ENCODE measurements at places on chromosomes 5 and 9.

DNA sequence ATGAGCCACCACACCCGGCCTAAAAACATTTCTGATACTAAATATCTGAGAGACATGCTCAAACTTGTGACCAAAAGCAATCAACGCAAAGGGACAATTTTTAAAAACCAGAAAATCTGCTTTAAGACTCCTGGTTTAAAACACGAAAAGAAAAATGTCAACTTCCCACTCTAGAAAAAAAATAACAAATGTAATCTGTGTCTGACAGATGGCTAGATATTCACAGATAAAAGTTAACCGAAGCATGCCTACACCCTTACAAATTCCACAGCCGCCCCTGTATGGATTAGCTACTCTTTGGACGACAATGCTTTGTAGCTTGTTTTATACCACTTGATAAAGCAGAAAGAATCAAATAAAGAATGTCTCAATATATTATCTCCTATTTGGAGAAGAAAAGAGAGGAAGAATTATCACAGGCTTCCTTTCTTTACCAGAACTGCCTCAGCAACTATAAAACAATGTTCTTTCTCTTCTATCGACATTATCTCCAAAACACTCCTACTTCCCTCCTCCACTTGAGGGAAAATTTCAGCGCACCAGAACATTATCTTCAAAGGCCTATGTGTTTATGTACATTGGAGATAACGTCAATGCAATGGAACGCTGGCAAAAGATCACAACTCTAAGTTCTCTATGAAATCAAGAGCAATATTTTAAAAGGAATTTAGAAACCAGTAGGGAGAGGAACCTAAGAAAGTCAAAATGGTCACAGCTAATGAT is 26.2 kb downstream of the CEMIP2 start:
- DNase-seq: no peak

DNA sequence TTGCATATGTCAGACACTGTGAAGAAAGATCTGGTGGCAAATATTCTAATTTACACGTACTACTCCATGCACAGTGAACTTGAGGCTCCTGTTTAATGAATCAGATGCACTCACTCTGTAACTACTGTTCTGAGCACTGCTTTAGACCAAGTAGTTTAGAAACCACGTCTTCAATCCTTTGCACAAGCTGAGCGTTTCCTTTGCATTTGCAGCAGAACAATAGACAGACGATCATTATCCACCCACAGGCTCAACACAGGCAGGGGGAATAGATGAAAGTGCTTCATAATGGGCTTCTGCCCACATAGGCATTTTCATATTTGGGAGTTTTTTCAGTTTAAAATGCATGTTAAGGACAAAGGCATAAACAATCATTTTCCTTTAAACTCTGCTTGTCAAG is 423.3 kb upstream of the ADAMTS16 start:
- no peak for DNase-seq

DNA sequence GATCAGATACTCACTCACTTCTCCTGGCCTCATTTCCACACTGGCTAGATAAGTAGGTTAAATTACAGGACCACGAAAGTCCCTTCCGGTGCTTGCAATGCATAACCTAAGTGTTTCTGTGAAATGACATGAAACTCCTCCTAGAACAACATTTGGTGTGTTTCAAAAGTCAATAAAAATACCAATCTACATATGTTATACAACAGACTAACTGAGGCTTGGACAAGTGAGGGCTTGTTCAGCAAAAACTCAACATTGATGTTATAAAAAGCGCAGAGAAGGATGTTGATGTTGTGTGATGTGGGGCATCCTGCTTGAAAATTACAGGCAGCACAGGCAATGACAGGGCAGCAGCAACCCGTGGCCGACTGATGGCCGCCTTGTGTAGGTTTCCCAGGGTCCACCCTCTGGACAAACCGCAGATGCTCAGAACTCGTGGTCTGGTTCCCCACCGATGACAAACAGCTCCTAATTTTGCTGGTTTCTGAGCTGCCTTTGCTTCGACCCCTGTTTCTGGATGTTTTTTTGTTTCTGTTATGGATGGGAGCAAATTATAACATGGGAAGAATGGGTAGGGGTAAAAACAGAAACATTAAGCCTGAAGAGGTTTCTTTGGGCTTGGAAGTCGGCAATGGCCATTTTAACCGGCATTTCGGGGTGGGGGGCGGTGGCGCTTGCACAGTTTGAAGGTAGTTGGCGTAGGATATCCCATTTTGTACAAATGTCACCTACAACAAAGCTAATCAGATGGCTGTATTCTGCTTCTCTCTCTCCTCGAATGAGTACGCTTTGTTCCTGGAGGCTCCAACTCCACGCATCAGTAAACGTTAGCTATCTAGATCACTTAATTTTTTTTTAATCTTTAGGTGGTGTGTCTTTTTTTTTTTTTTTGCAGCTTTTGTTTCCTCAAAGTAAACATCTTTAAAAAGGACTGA is 116.1 kb downstream of the PDZD2 start:
- no peak for DNase-seq

DNA sequence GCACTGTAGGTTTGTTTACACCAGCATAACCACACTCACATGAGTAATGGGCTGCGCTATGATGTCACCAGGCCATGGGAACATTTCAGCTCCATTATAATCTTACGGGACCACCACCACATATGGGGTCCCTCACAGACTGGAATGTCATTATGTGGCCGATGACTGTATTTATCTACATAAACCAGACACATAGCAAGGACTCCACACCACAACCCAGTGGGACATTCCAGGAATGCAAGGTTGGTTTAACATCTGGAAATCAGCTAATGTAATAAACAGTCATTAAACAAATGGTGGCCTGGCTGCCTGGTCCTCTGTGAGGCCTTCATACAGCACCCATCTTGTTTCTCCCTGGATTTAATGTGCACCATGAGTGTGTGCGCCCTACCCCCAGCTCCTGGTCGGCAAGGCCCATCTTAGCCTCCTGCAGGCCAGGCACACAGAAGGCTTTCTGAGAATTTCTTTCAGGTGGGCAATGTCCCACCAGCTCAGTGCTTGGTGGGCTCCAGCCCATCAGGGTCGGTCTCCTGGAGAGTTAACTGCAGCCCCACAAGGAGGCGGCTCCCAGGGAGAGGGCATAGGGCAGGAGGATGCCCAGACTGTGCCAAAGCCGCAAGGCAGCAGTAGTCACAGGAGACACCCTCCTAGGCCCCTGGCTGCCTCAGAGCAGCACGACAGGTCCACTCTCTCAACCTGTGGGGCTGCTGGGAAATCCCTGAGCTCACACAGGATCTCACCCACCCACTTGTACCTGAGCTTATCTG is 35.9 kb upstream of the SARDH start:
- DNase-seq: peak; percentile 1

GRCh38 chr5:78843436-78843835 is 141.7 kb downstream of the ARSB start:
- no peak for DNase-seq

DNA sequence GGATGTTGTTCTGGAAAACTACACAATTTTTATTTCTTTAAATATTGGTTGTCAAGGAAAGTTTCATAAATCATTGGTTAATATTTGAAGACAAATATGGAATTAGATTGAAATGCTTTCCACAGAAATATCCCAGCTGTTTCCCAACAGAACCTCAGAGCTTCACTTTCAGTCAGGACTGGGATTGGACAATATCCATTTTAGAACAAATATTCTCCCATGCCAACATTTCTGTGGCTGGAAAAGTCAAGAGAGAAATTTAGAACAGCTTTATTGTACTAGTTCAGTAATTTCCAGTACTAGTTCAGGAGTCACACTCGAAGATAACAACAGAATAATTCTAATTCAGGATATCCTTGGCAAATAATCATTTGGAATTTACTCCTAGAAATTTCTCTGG is 116.1 kb upstream of the TUT7 start:
- DNase-seq: no peak

DNA sequence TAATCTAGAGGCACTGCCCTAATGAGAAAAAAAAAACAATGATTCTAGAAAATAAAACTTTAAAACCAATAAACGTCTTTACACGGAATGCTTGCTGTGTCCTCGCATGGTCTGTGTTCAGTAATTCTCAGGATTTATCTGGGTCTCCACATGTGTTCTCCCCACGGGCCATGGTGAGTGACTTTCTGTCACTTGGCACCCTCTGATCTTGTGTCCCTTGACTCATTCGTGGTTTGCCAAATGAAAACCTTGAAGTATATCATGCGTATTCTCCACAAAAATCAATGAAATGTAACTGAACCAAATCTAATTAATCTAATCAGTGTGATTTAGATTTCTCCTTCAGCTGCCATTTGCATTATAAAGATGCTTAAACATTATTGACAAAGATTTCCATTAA is 48.0 kb downstream of the UBE2QL1 start:
- DNase-seq: no peak

GRCh38 chr9:98010445-98010844 is 27.3 kb downstream of the ANP32B start:
- no peak for DNase-seq

- DNase-seq: no peak
Observed at GRCh38 chr9:112301420-112301819, 32.0 kb downstream of the PTBP3 start.

GRCh38 chr5:169131616-169132301 is 169.2 kb downstream of the SLIT3 start:
- no peak for DNase-seq

DNA sequence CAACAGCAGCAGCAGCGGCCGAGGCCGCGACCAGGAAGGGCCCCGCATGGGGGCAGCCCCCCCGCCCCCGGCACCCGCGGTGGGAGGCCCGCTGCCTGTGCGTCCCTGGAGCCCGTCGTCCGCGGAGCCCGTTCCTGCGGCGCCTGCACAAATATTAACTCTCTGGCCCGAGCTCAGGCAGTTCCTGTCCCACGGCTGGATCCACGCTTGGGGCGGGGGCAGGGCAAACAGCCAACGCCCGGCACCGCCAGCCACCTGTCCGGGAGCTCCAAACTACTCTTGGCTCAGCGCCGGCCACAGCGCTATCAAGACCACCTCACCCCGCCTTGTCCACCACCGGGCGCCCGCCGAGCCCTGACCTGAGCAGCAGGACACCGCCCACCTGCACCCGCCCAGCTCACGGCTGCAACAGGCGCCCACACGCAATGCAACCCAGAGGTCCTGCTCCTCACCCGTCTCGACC is at the start of gene LRRC26:
Gene LRRC26, minus strand, starts transcription at position 156 of the 463 bp plus-strand sequence. Its CDS starts 108 bp downstream, at position 48.
- no peak for DNase-seq

- DNase-seq: no peak
Observed at GRCh38 chr5:60377826-60378225, 322.1 kb downstream of the DEPDC1B start.

GRCh38 chr5:132075719-132076077 is 2.1 kb downstream of the CSF2 start:
- no peak for DNase-seq

GRCh38 chr5:15261269-15261995 is 238.5 kb upstream of the FBXL7 start:
- no peak for DNase-seq

DNA sequence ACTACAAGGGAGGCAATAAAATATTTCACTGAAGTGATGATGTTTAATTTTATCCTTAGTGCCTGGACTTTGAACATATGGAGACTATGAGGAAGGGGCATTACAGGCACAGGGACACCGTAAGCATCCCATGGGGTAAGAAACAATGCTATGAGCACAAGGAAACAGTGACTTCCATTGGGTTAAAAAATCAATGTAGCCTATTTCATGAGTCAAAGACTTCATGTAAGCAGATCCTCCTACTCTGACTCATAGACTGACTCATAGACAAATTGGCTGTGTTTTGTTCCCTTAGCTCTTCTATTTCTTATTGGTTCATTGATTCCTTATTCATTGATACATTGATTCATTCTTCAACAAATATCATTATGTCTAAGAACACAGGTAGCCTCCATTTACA is 351.0 kb downstream of the PRELID2 start:
- DNase-seq: no peak

DNA sequence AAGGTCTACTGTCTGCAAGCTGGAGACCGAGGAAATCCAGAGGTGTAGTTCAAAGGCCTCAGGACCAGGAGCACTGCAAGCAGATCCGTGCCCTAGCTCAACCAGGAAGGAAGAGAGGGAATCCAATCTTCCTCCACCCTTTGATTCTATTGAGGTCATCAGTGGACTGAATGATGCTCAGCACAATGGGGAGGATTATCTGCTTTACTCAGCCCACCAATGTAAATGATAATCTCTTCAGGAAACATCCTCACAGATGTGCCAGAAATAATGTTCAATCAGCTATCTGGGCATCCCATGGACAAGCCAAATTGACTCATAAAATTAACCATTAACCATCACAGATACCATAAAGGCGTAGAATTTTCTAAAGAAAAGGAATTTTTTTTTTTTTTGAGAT is 92.0 kb downstream of the BASP1 start:
- no peak for DNase-seq

DNA sequence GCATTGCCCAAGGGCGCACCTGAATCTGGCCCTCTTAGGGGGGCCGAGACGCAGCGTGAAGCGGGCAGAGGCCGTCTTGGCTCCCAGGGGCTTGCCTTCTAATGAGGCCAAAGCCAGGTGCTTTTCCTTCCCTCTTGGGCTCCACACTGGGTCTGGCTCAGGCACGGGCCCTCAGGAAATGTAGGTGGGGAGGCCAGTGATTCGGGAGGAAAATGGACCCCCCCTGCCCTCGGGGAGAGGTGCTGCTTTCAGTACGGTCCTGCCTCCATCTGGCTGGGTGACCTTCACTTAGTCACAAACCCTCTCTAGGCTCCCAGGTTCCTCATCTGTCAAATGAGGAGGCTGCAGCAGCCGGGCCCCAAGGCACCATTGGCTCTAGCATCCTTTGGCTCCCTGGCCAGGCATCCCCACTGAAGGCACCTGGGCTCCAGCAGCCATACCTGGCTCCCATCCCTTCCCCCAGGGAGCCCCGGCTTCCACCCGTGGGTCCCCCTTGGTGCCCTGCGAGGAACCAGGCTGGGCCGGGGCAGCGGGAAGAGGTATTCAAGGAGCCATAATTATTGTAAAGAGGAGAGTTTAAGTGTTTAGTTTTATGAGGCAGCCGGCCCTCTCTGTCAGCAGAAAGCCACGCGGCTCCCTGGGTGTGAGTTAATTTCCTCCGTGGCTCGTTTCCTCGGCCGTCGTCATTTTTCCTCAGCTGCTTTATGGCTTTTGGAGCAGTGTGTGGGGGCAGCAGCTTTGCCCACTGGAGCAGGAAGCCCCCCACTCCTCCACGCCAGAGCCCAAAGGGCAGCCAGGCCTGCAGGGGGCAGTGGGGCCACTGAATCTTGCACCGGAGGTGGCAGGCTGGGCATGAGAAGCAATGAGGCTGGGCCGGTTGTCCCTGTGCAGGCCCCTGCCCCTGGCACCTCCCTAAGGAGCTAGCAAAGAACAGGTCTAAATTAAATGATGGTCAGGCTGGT is 24.9 kb upstream of the UNC5A start:
- DNase-seq: no peak

- DNase-seq: no peak
Observed at GRCh38 chr5:68356623-68357022, 141.1 kb downstream of the PIK3R1 start.

DNA sequence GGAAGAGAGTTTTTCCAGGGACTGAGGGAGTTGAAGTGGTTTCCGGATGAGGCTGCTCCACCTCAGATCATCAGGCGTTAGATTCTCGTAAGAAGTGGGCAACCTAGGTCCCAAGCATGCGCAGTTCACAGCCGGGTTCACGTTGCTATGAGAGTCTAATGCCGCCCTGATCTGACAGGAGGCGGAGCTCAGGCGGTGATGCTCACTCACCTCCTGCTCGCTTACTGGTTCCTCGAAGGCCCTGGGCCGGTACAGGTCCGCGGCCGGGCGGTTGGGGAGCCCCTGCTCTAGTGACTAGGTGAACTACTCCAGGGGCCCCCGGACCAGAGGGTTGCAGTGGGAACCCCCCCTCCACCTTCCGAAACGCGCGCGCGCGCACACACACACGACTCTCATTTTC is 997 bp upstream of the RNF130 start:
- DNase-seq: no peak
